ENCODE measurements at places on chromosomes 4 and X. TPM values are rescaled to one million over a fixed set of nuclear protein-coding genes. Genes with fewer than 3 reads are reported as not detected.

GRCh38 chrX:130097507-130098209, 12.6 kb downstream of the ELF4 start:
- DNase-seq, result no peak

- DNase-seq, result no peak
Observed at GRCh38 chrX:3262901-3263300, 83.6 kb downstream of the MXRA5 start.

TNIP3 gene
- total RNA-seq, result 3.5 TPM

LDB2 gene
- 10.1 TPM for total RNA-seq

AKAP4 gene
- not detected for total RNA-seq

DNA sequence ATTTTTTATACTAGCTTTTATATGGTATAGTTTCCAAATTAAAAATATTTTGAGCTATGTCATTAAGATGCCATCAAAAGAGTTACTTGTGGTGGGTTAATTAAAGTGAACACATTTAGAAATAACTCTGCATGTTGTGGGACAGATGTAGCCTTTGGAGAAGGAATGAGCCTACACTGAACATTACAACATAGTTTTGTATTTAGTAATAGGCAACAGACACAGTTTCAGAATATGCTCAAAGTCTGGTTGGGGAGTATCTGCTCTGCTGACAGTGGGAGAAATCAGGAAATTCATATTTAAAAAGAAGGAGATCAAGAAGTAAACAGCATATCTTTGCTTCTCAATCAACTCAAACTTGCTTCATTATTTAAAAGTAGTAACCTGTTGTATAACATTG, 23.7 kb downstream of the EMCN start:
- DNase-seq, result no peak

Measured in thymus (tissue), 14 donors.